ENCODE measurements at places on chromosomes 12 and 14.

- no peak for DNase-seq
Observed at GRCh38 chr12:72236071-72236705, 36.0 kb upstream of the TRHDE start.

DNA sequence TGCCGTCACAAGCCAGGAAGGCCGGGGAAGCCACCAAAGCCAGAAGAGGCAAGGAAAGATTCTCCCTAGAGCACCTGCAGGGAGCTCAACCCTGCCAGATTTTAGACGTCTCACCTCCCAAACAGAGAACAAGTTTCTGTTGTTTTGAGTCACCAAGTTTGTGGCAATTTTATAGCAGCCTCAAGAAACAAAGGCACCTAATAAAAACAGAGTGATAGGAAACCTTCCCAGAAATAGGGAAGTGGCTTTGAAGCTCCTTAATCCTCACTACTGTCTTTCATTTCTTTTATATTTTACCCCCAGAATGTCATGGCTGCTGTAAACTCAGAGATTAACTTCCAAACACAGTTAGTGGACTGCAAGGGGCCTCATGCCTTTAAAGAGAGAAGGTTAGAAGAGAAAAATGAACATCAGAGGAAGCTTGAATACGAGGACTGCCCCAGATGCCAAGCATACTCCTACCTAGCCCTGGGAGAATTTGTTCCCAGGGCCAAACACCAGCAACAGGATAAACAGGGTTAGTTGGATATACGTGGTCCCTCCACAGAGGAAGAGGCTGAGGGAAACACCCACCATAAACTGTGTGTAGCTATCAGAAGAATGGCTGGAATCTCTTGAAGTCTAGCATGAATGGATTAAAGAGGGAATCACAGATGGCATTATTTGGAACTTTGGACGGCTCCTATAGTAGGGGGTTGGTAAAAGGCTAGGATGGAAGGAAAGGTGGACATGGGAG lies 148.3 kb downstream of the KCNA5 start:
- DNase-seq: no peak

GRCh38 chr14:69620981-69621380 lies 9.6 kb downstream of the SUSD6 start:
- no peak for DNase-seq

- DNase-seq: no peak
Observed at GRCh38 chr12:120529641-120530417, 871 bp upstream of the COQ5 start.

DNA sequence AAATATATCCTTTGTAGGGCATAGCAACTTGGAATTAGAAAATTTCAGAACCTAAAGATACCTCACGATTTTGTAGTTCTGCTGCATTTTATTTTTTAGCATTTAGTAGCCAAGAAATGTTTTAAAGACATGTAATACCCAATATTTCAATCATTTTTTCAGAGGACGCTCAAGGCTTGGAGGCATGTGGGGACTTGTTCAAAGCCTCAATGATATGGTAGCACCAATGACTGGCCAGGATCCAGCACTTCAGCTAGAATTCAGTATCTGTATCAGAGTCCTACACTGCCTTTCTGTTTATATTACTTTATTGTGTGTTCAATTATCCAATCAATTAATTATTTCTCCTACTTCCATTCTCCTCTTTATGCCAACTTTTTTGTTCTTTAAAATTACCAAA lies 154.8 kb upstream of the NEDD1 start:
- no peak for DNase-seq

- DNase-seq: no peak
Observed at GRCh38 chr14:67851785-67852410, 32.3 kb downstream of the RAD51B start.

DNA sequence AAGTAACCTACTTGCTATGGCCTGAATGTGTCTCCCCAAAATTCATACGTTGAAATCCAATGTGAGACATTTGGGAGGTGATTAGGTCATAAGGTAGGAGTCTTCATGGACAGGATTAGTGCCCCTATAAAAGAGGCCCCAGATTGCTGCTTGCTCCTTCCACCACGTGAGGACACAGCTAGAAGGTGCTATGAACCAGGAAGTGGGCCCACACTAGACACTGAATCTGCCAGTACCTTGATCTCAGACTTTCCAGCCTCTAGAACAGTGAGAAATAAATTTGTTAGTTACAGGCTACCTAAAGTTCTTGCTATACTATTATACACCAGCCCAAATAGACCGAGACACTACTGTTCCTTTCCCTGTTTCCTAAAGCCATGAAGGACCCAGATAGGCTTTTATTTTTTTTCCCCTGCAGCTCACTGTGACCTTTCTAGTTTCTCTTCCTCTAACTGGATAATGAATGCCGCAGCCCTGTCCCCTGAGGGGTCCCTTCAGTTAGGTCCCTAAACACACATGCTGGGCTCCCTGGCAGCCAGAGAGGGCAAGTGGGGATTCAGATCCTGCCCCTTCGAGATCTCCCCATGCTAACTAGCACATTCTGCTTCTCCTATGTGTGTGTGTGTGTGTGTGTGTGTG lies 19.3 kb downstream of the SLC25A3 start:
- no peak for DNase-seq

GRCh38 chr14:81329640-81330381 lies 70.3 kb downstream of the STON2 start:
- DNase-seq: no peak

DNA sequence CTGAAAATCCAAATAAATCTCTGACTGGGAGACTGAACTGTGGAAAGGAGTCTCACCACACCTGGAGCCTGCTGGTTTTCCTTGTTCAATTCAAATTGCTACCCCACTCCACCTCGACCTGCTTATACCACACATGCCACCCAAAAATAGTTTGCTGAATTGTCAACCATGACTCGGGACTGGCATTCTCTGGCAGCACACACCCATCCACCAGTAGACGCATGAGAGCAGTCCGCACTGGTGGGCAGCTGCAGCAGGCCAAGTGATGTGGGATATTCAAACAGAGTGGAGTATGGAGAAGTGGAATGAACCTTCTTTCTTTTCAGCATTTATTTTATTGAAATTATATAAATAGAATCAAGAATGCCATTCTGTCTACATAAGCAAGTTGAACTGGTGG lies 38.7 kb upstream of the SYCP3 start:
- no peak for DNase-seq

GRCh38 chr12:78177298-78177697 lies 346.6 kb downstream of the NAV3 start:
- DNase-seq: no peak

DNA sequence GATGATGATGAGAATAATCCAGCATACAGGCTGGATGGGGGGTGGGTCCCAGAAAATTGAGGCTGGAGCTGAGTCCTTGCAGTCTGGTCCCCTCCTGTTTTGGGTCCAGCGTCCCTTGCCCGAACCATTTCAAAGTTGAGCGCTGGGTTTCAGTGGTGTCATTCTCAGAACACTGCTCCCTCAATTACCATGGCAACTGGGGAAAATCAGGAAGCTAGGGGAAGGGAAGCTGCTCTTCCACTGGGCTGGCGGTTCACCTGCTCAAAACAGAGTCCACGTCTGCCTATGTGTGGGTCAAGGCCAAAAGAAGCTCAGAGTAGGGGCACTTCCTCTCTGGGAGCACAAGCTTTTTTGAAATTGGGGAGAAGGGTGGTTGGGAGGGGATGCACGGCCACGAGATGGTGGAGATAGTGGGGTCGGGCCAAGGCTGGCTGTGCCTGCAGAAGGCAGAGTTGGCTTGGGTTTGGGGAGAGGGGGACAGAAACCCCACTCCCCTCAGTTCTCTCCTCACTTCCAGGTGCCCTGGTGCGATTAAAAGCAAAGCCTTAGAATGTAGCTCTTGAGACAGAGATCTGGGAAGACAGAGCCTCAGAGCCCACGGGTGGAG lies 1.7 kb upstream of the NOS1 start:
- DNase-seq: no peak

DNA sequence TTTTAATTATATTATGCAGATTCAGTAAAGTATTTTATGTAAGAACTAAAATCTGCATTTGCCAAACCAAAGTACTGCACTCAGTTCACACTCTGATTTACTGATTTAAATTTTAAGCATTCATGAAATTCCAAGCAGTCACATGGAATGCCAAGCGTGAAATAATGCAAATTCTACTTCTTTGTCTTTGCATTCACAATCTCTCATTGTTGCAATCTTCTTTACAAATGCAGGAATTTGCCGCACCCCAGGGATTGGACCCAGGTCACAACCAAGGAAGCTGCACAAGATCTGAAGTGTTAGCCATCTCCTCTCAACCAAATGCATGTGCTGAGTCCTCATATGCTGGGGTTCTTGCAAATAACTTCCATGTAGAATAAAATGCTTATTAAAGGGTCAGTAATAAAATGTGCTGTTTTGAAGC lies 71.9 kb downstream of the TUNAR start:
- no peak for DNase-seq

DNA sequence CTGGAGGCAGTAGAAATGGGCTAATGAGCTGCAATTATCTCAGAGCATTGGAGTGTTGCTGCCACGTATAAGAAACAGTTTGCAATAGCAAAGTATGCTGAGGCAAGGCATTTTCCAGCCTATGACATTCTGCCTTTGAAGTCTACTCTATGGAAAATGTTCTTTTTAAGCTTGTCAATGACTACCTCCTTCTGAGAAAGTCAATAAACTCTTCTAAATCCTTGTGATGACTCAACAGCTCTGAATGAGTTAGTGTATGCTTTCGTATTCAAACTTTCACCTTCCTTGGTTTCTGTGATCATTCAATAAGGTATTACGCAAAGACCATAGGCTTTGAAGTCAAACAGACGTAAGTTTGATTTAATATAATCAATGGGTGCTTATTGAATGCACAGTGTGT lies 111.2 kb downstream of the CAPZA3 start:
- no peak for DNase-seq

- DNase-seq: no peak
Observed at GRCh38 chr14:33542338-33543287, 408.3 kb downstream of the EGLN3 start.

- DNase-seq: no peak
Observed at GRCh38 chr12:48936379-48936979, 11.2 kb upstream of the FKBP11 start.

- DNase-seq: no peak
Observed at GRCh38 chr14:68243450-68244010, 424.0 kb downstream of the RAD51B start.

- DNase-seq: no peak
Observed at GRCh38 chr12:52352951-52353350, 14.3 kb downstream of the KRT85 start.

GRCh38 chr12:129067491-129067890 lies 214.2 kb downstream of the GLT1D1 start:
- no peak for DNase-seq

DNA sequence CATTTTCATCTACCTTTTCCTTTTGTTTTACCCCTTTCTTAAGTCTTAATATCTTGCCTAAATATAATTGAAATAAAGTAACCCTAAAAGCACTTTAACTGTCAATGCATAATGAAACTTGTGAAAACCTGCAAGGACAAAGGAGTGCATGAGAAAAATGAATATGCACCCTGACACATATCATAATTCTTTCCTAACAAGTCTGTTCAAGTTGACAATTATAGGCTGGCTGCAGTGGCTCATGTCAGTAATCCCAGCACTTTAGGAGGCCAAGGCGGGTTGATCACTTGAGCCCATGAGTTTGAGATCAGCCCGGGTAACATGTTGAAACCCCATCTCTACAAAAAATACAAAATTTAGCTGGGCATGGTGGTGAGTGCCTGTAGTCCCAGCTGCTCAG lies 65.4 kb downstream of the FGD6 start:
- no peak for DNase-seq

DNA sequence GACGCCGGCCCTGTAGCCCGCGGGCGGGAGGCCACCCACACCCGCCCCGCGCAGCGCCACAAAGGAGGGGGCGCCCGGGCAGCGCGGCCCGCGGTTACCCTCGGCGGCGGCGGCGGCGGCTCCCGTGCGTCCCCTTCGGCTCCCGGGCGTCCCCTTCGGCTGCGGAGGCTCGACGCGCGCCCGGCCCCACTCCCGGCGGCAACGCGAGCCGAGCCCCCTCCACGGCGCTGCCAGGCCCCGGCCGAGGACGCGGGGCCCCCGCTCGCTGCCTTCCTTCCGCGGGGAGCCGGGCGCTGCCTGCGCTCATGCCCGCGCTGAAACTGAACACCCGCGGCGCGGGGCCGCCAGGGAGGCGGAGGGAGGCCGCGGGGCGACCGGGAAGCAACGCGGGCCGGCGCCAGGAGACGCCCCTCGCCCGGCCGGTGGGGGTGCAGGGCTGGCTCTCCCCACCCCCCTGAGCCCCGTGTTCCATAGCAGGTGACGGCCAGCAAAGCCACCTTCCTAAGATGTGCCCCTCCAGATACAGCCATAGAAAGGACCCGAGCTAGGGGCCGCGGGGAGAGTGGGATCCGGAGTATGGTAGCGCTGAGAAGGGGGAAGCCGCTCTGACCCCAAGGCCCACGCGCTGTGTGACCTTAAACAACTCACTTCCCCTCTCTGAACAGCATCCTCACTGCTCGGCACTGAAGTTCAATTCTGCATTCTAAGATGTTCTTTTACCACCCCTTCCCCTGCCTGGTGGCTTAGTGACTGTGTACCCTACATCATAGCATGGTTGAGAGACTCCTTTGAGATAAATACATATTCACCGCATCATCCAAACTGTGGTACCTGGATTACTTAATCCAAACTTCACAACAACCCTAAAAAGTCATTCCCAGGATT lies 42.8 kb downstream of the KDM2B start:
- DNase-seq: no peak

DNA sequence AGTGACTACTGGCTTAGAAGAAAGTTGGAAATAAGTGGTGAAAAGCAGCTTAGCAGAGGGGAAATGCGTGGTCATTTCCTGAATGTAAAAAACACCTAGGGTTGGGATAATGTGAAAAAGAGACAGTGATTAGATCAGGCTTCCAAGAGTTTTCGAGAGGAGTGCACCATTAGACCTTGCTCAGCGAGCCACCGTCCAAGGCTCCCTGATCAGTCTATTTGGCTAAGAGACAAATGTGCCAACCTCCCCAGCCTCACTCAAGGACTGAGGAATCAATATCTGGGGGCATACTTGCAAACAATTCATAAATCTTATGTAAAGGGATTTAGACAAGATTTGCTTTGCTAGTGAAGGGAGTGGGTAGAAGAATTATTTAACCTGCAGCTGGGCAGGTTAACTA lies 594.5 kb downstream of the NRXN3 start:
- no peak for DNase-seq

- DNase-seq: no peak
Observed at GRCh38 chr14:31357279-31357678, 63.1 kb downstream of the HEATR5A start.
